ENCODE measurements at places on chromosomes 7 and 10. TPM values are rescaled to one million over a fixed set of nuclear protein-coding genes. Genes with fewer than 3 reads are reported as not detected.

DNA sequence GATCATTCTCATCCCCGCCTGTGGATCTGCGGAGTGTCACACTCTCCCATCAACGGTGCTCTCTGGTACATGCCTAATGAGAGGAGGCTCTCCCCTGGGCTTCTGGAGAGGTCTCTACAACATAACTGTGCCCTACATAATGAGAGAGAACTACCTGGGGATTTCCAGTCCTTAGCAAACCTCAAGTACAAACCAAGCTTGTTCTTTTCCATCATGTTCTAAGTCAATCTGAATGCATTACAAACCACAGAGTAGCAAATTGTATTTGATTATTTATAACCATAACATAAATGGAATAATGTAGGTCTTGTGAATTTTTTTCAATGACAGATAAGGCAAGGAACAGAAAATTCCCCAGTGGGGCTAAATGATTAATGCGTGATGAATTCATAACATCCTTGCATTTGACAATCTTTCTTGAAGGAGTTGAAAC is 412.4 kb upstream of the NRP1 start:
- no peak for DNase-seq

DNA sequence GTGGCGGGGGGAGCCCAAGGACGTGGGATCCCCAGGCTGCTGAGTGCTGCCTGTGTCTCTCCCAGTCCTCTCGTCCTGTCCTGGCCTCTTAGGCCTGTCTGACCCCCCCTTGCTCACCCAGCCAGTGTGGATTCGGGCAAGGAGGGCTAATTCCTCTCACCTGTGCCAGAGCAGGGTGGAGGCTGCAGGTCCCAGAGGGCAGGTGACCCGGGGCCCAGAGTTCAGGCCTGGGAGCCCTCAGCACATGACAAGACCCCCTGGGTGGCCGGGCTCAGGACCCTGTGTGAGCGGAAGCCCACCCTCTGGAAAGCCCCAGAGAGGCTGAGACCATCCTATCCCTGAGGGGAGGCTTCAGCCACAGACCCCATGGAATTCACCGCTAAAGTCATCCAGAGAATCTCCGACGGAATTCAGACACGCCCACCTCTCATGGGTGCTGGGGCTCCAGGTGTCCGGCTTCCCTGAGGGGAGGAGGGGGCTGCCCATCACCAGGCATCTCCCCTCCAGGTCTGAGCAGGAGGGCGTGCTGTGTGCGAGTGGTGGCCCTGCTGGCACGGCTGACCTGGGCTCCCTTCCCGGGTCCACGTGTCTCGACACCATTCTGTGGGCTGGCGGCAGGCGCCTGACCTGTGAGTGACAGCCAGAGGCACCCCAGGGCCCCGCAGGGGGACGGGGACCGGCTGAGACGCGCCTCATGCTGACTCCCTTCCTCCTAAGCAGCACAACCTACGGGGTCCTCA is 5.0 kb downstream of the KNDC1 start:
- peak; percentile 36 for DNase-seq

- DNase-seq: no peak
Observed at GRCh38 chr7:70408477-70408876, 723.5 kb upstream of the GALNT17 start.

GRCh38 chr10:126609566-126609965 is 60.9 kb downstream of the C10orf90 start:
- no peak for DNase-seq

- DNase-seq: no peak
Observed at GRCh38 chr10:30722956-30723620, 93.5 kb upstream of the LYZL2 start.

GRCh38 chr10:71094712-71095390 is 117.5 kb upstream of the UNC5B start:
- DNase-seq: no peak

GRCh38 chr7:155867280-155867679 is 55.0 kb upstream of the SHH start:
- DNase-seq: no peak

TAS2R41 gene
- not detected for polyA plus RNA-seq

GSTO2 gene
- polyA plus RNA-seq: 10.5 TPM
